T47D (cell line): ENCODE measurements at places on chromosomes 1 and 21.

GRCh38 chr1:26598890-26599289 lies 69.3 kb downstream of the RPS6KA1 start:
- no peak for DNase-seq

GRCh38 chr1:32350785-32351398 lies 11.4 kb downstream of the FAM229A start:
- no peak for DNase-seq

DNA sequence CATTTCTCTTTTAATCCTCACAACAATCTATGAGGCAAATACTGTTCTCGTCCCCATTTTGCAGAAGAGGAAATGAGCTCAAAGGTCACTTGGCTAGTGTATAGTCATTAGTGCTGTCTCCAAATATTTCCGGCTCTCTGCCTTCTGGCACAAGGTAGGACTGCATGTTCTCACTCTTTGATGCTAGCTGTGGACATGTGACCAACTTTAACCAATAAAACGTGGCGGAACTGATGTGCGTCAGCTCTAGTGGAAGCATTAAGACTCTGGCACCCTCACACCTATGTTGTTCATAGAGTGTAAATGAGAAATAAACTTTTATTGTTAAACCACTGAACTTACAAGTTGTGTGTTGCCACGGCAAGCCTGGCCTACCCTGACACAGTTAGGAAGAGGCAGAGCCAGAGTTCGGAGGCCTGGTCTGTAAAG lies 5.0 kb upstream of the KIF21B start:
- no peak for DNase-seq

DNA sequence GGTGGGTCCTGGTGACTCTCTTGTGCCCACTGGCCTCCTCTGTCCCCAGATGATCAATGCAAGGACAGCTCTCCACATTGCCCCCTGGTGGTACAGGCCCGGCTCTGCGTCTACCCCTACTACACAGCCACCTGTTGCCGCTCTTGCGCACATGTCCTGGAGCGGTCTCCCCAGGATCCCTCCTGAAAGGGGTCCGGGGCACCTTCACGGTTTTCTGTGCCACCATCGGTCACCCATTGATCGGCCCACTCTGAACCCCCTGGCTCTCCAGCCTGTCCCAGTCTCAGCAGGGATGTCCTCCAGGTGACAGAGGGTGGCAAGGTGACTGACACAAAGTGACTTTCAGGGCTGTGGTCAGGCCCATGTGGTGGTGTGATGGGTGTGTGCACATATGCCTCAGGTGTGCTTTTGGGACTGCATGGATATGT lies 10.8 kb downstream of the ADAMTSL4 start:
- peak; percentile 90 for DNase-seq

GRCh38 chr1:54744696-54745095 lies 19.6 kb downstream of the PARS2 start:
- no peak for DNase-seq

GRCh38 chr21:42474043-42474831 lies 21.8 kb downstream of the RSPH1 start:
- peak; percentile 76 for DNase-seq

- DNase-seq: no peak
Observed at GRCh38 chr1:25756215-25756614, 43.8 kb upstream of the SELENON start.

DNA sequence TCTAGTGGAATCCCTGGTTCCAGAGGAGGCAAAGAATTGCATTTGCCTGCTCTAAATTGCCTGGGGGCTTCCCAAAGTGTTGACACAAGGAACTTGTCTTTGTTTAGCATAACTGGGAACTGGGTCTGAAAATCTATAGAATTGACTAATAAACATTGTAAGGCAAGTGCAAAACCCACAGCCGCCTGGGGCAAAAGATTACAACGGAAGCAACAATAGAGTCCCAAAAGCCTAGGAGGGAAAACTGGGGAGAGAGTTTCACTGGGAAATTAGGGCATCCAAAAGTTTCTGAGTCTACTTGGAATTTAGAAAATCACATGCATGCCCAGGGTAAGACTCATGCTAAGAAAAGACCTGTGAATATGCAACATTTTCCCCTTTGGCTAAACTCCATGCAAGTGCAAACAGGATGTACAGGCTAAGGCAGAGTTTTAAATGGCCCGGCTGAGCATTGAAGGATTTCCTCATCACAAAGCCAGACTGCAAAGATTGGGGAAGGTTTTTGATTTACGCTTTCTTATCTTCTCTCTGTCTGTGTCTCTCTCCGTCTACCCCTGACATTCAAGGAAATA lies 725.3 kb upstream of the NCAM2 start:
- no peak for DNase-seq

- no peak for DNase-seq
Observed at GRCh38 chr1:46404482-46405196, 10.5 kb downstream of the FAAH start.

DNA sequence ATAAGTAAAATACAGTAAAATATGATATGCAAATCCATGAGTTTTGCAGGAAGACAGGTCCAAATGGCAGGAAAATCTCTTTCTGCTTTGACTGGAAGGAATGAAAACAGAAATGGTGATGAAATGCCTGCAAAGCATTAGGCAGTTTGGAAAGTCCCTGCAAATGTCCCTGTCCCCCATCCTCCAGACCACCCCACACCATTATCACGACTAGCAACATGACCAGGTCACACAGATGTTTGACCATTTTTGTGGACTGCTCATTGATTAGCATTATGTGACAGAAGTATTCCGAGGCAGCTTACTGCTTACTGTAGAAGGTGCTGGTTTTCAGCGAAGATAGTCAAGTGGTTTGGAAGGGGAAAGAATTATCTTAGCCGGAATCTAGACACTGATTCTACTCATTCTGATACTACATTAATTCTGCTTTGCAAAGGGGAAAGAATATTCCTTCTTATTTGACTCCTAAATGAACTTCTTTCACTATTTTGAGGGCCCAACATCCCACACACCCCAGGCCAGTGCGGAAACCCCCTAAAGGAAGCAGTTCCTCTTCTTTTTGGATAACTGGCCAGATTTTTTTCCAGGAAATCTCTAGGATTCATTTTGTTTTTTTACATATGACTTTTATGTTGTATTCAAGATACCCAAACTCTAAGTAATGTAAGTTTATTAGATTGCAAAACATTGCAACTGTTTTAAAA lies 9.5 kb upstream of the CR2 start:
- no peak for DNase-seq

- DNase-seq: no peak
Observed at GRCh38 chr21:28212061-28212460, 780.6 kb downstream of the LTN1 start.

DNA sequence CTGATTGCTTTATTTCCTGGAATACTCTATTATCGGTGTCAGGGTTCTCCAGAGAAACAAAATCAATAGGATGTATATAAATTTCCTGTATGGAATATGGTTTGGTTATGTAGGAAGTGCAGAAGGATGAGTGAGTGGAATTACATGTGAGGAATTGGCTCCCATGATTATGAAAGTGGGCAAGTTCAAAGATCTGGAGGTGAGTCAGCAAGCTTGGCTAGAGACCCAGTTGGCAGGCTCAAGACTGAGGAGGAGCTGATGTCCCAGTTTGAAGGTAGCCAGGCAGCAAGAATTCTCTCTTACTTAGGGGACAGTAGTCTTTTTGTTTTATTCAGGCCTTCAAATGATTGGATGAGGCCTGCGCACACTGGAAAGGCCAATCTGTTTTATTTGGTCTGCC lies 57.5 kb downstream of the MAP3K7CL start:
- no peak for DNase-seq

GRCh38 chr1:167207940-167208623 lies 12.6 kb upstream of the POU2F1 start:
- no peak for DNase-seq

DNA sequence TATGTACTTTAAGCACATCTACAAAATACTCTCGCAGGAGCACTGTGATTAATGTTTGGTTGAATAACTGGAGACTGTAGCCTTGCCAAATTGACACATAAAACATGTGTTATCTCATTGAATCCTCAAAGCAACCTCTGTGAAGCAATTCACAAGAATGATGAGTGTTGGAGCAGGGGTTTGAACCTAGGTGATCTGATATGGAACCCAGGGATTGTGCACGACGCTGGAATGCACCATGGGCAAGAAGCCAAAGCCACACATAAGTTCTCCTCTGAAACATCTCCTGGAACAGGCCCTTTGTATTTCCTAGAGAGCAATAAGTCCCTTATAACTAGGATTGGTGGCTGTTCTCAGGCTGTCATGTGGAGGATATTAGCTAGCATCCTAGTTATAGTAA lies 124.6 kb upstream of the IVNS1ABP start:
- no peak for DNase-seq

- no peak for DNase-seq
Observed at GRCh38 chr1:155858800-155859233, 550 bp upstream of the SYT11 start.

GRCh38 chr1:28392027-28392652 lies 22.6 kb downstream of the PHACTR4 start:
- DNase-seq: no peak

DNA sequence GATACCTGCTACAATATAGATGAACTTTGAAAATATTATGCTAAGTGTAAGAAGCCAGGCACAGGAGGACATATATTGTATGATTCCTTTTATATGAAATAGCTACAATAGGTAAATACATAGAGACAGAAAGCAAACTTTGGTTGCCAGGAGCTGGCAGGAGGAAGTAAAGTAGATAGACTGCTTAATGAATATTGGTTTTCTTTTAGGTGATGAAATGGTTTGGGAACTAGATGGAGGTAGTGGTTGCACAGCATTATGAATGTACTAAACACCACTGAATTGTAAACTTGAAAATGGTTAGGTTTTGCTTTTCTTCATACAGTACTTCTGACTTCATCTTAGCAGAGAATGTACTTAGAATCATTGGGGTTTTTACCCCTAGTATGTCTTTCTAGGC lies 21.5 kb downstream of the ABCB10 start:
- no peak for DNase-seq

- no peak for DNase-seq
Observed at GRCh38 chr1:200900877-200901276, 6.2 kb downstream of the INAVA start.

DNA sequence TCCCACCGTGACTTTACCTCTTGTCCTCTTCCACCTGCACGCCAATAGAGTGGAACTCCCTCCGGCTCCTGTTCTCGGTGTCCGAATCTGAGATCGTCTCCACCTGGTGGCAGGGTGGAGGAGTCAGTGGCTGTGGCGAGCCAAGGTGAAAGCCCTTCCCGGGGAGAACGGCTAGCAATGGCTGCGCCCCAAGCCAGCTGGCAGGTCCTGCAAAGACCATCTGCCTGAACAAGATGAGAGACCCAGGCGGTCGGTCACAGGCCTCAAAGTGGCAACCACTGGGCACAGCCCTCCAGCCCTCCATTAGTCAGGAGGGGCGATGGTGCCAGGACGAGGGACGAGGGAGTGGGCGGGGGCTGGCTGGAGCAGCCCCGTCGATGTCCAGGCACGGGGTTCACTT lies 25.4 kb upstream of the SMIM12 start:
- peak; percentile 60 for DNase-seq

- no peak for DNase-seq
Observed at GRCh38 chr1:208033236-208033635, 122.3 kb upstream of the CD34 start.

DNA sequence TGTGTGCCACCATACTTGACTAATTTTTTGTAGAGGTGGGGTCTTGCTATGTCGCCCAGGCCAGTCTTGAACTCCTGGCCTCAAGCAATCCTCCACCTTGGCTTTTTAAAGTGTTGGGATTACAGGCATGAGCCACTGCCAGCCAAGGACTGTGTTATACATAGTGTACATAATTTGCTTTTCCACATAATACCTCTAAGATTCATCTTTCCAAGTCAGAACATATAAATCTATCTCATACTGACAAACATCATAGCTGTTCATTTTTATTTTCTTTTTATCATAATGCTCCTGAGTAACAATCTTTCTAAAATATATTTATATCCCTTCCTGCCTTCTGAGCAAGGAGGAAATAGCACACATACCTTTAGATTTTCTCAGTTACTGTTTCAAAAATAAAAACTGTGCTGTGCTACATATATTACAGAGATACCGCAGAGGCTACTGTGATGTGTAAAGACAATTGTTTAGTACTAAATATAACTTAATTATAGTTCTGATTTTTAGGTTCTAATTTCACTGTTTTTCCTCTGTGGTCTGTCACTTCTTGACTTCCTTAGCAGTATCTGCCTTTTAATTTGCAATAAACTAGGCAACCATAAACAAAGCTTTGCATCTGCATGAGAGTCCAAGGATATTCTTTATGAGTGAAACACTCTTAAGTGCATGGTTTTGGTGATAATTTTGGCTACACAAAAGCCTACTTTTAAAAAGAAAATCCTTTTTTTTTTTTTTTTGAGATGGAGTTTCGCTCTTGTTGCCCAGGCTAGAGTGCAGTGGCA lies 59.3 kb downstream of the EYA3 start:
- no peak for DNase-seq

DNA sequence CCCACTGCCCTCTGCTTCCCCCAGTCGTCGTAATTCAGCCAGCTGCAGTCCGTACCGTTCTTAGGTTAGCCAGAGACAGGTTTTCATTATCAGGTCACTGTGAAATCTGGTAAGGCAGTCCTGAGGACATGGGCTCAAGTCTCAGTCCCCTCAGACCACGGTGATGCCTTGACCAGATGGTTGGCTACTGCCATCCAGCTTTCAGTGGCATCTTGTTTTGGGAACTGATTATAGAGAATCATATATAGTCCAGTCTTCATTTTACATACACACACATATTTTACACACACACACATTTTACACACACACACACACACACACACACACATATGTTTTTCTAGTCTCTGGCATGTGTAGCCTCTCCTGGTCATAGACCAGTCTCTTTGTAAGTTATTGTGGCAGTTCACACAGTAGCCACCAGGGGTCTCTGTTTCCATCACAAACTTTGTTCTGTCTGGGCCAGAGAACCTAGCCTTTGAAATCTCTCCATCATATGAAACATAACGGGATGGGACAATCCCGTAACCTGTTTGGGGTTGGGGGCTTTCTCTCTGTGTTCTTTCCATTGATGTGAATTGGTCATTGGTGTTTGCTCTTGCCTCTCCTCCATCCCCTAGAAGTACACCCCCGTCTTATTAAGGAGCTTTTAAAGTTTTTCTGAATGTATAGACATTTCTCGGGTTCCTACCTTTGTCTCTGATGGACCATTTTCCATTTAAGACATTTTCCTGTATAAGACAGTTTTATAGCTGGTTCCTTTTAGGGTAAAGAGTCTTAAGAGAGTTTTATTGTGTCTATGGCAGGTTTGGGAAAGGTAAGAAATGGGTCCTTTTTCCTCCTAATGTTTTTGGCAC lies 8.4 kb upstream of the IKBKE start:
- peak; percentile 83 for DNase-seq

GRCh38 chr1:160637821-160638539 lies 8.9 kb downstream of the SLAMF1 start:
- no peak for DNase-seq

- DNase-seq: no peak
Observed at GRCh38 chr1:59107516-59107915, 189.4 kb upstream of the FGGY start.

GRCh38 chr1:26574719-26575251 lies 45.2 kb downstream of the RPS6KA1 start:
- no peak for DNase-seq
